ENCODE measurements at places on chromosomes 13 and 19.

GRCh38 chr13:71879129-71879535, 12.1 kb upstream of the DACH1 start:
- peak; percentile 17 for DNase-seq

- no peak for DNase-seq
Observed at GRCh38 chr19:49396738-49397505, 8.9 kb downstream of the KASH5 start.

GRCh38 chr19:33902802-33903488, 106.3 kb downstream of the KCTD15 start:
- DNase-seq = peak; percentile 78

- no peak for DNase-seq
Observed at GRCh38 chr13:111008351-111008750, 93.5 kb upstream of the ANKRD10 start.

- DNase-seq = no peak
Observed at GRCh38 chr13:99022941-99023340, 45.1 kb upstream of the DOCK9 start.

Measured in T47D (cell line).